ENCODE measurements at places on chromosomes 6 and 20.

DNA sequence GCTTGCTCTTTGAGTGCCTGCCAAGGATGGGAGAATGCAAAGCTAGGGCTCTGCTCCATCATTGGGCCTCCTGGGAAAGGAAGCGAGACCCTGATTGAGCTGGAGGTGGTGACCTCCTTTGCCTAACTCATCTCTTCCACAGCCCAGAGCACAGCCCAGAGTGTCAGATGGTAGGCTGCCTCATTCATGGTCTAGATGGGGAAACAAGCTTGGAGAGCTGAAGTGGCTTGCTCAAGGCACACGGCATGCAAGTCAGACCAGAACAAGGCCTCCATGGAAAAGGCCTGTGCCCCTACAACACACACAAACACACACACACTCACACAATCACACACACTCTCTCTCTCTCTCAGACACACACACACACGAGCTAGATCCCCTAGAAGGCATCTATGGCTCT is 17.5 kb downstream of the TGM3 start:
- DNase-seq = no peak

GRCh38 chr6:75748743-75749538 is at the start of gene MYO6:
Gene MYO6 (plus strand): TSS chr6:75749239. CDS start chr6:75817548, 68,309 bp downstream.
- DNase-seq = no peak

DNA sequence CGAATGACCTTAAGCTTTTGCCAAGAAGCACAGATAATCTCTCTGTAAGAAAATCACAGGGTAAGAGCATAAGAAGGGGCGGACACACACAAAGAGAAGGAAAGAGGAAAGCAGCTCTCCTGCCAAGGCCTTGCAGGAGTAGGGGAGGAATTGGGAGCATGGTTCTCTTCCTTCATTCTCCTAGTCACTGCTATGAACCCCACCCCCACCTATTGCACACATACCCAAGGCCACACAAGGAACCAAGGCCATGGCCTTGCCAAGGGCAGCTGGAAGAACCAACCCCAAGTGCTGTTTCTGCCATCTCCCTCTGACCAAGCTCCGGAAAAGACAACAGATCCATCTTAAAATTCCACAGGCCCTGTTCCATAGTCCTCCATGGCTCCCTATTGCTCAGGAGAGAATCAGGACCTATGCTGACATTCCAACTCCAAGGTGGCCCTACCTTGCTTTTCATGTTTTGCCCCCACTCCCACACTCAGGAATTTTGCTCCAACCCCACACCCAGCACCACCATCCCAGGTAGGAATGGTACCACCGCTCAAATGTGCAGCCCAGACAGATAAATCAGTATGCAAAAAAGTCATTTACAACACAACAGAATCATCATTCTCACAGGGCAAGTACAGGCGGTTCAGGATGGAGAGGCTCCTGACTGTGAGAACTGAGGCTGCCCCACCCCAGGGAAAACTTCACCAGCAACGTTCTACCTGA is 31.3 kb downstream of the TRAM2 start:
- DNase-seq = no peak

DNA sequence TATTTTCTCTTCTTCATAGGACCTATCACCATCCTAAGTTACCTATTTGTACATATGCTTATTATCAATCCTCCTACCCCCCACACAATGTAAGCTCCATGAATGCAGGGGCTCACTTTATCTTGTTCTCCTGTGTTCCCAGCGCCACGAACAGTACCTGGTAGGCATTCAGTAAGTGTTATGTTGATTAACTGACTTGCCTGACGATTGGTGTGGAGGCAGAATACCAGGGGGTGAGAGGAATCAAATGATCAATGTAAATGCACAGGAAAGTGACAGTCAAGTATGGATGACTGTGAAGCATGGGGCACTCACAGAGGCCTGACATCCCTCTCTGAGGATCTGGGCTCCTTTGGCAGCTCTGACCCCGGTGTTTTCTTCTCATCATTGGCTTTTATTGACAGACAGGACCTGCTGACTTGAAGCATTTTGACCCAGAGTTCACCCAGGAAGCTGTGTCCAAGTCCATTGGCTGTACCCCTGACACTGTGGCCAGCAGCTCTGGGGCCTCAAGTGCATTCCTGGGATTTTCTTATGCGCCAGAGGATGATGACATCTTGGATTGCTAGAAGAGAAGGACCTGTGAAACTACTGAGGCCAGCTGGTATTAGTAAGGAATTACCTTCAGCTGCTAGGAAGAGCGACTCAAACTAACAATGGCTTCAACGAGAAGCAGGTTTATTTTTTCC is 6.1 kb upstream of the IFT52 start:
- DNase-seq = no peak

DNA sequence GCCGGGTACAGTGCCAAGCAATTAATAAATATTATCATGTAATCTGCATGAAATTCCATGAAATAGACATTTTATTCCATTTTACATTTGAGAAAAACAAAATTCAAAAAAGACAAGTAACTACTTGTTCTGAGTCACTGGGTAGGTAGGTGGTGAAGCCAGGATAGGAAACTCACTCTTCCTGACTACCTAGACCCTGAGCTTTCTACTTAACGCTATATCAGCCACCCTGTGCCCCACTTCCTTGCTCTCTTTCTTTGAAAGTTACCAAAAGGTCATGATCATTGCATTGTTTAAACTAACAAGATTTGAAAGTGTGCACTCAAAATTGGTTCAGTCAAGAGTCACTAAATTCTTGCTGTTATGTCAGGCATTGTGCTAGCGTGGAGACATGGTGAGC is 235.7 kb downstream of the CD83 start:
- no peak for DNase-seq

- DNase-seq = no peak
These were observed 316.5 kb downstream of the BTBD9 start for GRCh38 chr6:38323216-38323615.

DNA sequence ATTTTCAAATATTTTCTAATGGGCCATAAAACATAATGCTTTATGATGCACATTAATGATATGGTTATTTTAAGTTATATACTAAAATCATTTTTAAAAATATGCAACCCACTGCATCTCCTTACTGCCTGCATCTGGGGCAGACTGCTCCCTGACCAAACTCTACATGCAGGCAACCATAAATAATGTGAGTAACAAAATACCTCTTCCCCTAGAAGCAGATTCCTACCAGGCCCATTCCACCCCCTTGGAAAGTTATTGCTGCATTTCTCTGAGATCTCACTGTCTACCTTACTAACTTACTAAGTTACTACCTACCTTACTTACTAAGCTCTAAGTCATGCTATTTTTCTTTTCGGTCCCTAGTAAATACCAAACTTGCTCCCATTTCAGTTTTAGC is 71.8 kb downstream of the ATG5 start:
- DNase-seq = no peak
